ENCODE measurements at places on chromosomes 2 and 18.

DNA sequence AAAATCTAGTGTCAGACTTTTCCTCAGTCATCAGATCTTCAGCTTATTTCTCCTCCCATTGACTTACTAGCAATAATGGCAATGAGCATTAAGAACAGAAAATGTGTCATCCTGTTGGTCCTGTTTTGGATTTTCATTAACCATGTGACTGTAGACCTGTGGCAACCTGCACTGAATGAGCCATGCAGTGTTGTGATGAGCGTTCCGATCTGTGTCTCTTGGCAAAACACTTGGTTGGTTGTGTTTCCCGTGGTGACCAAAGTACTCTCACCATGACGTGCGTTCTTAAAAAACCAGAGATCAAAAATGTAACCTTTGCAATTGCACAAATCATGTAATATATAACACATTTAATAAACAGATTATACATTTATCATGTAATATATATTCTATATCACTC lies 138.6 kb downstream of the MAP3K20 start:
- no peak for DNase-seq
- no peak overlapping the region for H3K4me3 ChIP-seq
- H3K27ac ChIP-seq: no peak overlapping the region
- H3K4me1 ChIP-seq: peaks cover 11% of the 10 kb centered on the region
- H3K36me3 ChIP-seq: peaks cover 4% of the 10 kb centered on the region

GRCh38 chr2:157320409-157320808 lies 5.2 kb downstream of the ERMN start:
- no peak overlapping the region for H3K4me3 ChIP-seq
- no peaks in the 10 kb centered on the region for H3K27me3 ChIP-seq
- no peak for DNase-seq
- H3K4me1 ChIP-seq: no peaks in the 10 kb centered on the region
- no peaks in the 10 kb centered on the region for H3K36me3 ChIP-seq

DNA sequence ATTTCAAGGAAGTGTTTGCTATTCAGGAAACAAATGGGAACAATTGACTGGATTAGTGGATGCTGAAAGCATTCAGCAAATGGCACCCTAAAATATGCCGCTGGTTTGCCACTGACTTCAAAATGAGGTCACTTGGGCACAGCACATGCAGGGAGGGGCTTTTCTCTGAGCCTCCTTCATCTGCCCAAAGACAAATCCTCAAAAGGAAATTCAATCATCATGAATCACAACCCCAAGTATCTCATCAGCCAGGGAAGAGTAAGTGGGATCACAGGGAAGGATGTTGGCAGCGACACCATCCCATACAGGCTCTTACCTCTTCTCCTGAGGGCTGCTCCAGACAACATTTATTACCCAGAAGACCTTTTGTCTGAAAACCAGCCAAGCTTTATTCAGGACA lies 14.4 kb upstream of the SP140L start:
- no peak overlapping the region for H3K4me3 ChIP-seq
- no peaks in the 10 kb centered on the region for H3K4me1 ChIP-seq

DNA sequence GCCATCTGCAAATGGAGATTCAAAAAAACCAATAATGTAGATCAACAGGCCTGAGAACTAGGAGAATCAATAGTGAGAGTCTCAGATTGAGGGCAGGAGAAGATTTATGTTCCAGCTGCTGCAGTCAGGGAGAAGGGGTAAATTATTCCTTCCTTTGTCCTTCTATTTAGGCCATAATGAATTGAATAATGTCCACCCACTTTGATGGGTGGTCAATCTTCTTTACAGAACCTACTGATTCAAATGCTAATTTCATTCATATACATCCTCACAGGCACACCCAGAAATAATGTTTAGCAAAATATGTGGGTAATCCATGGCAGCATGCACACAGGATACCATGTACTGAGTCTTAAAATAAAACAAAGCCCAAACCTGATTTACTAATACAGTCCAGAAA lies 695.3 kb upstream of the REG3G start:
- no peaks in the 10 kb centered on the region for H3K27me3 ChIP-seq
- no peak overlapping the region for H3K27ac ChIP-seq
- H3K4me1 ChIP-seq: no peaks in the 10 kb centered on the region
- H3K36me3 ChIP-seq: no peaks in the 10 kb centered on the region
- DNase-seq: no peak
- H3K4me3 ChIP-seq: no peak overlapping the region

GRCh38 chr2:239178954-239179353 lies 221.9 kb downstream of the HDAC4 start:
- H3K4me1 ChIP-seq: peaks cover 24% of the 10 kb centered on the region
- no peak for DNase-seq
- H3K36me3 ChIP-seq: peaks cover 32% of the 10 kb centered on the region
- no peak overlapping the region for H3K4me3 ChIP-seq
- H3K27me3 ChIP-seq: no peaks in the 10 kb centered on the region

- DNase-seq: no peak
- H3K36me3 ChIP-seq: peaks cover 46% of the 10 kb centered on the region
- H3K27ac ChIP-seq: no peak overlapping the region
- H3K27me3 ChIP-seq: no peaks in the 10 kb centered on the region
Measured at GRCh38 chr18:23238651-23239349, 103.5 kb downstream of the CABLES1 start.

DNA sequence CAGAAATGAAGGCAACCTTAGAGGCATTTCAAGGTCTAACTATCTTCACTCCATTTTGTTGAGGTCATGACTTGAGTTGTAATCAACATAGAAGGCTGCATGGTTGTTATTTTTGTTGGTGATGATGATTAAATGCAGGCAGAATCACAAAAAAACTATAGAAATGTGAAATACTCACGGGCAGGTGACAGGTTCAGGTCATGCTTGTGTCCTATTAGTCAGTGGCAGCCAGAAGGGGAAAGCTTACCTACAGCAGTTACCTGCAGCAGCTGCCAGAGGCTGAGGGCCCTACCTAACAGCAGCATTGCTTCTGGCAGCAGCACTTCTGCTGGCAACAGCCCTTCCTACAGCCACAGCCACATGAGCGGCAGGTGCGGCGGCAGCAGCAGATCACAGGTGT lies 394 bp downstream of the SCYGR3 start:
- peaks cover 30% of the 10 kb centered on the region for H3K4me1 ChIP-seq
- no peak for DNase-seq
- no peaks in the 10 kb centered on the region for H3K27me3 ChIP-seq
- no peaks in the 10 kb centered on the region for H3K36me3 ChIP-seq
- H3K27ac ChIP-seq: no peak overlapping the region

DNA sequence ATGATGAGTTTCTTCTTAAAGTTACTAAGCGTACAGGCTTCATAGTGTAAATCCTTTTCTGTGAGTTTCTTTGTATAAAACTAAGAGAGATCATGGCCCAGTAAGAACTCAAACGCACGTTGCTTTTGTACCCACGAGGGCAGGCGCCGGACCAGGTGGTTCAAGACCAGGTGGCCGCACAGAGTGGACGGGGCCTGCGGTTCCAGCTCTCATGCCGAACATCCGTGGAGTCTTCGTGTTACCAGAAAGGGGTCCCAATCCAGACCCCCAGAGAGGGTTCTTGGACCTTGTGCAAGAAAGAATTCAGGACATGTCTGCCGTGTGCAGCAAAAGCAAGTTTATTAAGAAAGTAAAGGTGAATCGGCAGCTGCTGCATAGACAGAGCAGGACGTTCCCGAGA lies 53.0 kb downstream of the KCNG2 start:
- H3K27ac ChIP-seq: no peak overlapping the region
- H3K36me3 ChIP-seq: no peaks in the 10 kb centered on the region
- DNase-seq: no peak
- peaks cover 34% of the 10 kb centered on the region for H3K4me1 ChIP-seq
- H3K27me3 ChIP-seq: peaks cover 25% of the 10 kb centered on the region

- peaks cover 9% of the 10 kb centered on the region for H3K4me1 ChIP-seq
- no peaks in the 10 kb centered on the region for H3K36me3 ChIP-seq
- H3K4me3 ChIP-seq: no peak overlapping the region
- no peak overlapping the region for H3K27ac ChIP-seq
- H3K27me3 ChIP-seq: peaks cover 38% of the 10 kb centered on the region
- DNase-seq: no peak
Measured at GRCh38 chr2:72931280-72931910, 14.1 kb downstream of the EMX1 start.

DNA sequence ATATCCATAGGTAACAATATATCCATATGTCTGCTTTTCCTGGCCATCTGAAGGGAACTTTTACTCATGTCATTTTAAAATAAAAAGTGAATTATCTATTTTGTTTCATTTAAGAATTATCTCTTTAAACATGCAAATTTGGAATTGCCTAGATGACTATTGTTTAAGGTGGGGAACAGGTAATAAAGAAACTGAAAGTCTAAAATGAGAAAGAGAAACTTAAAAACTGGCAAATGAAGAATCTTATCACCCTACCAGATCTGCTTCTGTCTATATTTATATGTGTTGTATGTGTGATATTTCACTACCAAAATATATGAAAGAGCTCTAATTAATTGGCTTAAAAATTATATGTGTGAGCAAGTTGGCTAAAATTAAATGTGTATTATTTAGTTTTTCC lies 243.2 kb upstream of the KCNH7 start:
- H3K27ac ChIP-seq: no peak overlapping the region
- H3K36me3 ChIP-seq: no peaks in the 10 kb centered on the region
- H3K4me3 ChIP-seq: no peak overlapping the region
- H3K27me3 ChIP-seq: no peaks in the 10 kb centered on the region
- DNase-seq: no peak

DNA sequence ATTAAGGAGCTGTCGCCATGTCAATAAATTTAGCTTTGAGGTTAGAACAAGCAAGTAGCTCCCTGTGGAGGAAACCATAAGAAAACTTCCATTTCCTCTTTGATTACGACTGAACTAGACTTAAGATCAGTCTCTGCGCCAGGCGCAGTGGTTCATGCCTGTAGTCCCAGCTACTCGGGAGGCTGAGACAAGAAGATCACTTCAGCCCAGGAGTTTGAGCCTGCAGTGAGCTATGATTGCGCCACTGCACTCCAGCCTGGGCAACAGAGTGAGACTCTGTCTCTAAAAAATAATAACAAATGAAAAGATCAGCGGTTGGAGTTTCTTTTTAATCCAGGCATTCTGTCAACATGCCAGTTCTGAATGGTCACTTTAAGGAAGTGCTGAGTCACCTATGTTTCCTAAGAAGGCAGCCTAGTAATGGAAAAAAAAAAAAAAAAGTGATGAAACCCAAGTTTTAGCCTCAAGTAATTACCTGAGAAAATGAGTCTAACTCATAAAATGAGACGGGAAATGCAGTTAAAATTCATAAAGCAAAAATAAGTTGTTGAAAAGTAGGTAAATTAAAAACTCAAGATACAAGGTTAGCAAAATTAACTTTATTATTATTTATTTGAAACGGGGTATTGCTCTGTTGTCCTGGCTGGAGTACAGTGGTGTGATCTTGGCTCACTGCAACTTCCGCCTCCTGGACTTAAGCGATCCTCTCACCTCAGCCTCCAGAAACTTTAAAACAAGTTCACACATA lies 10.2 kb downstream of the C18orf32 start:
- no peak overlapping the region for H3K4me3 ChIP-seq
- peaks cover 2% of the 10 kb centered on the region for H3K36me3 ChIP-seq
- H3K27me3 ChIP-seq: no peaks in the 10 kb centered on the region
- no peak overlapping the region for H3K27ac ChIP-seq

DNA sequence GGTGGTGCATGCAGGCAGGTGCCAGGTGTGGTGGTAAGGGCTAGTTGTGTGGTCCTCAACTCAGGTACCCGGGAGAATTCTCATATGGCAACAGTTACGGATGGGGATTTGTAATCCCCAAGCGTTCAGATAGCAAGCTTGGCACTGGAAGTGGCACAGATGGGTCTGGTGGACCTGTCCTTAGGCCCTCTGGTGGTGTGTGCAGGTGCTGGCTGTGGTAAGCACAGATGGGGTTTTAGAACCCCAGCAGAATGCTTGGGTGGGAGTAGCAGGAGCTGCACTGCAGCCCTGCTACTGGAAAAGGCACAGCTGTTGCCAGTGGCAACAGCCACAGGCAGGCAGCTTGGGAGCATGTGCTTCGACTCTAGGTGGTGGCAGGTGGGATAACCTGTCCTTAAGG lies 948.2 kb upstream of the FAM98A start:
- no peak overlapping the region for H3K4me3 ChIP-seq
- DNase-seq: no peak
- no peaks in the 10 kb centered on the region for H3K27me3 ChIP-seq
- H3K4me1 ChIP-seq: no peaks in the 10 kb centered on the region
- no peak overlapping the region for H3K27ac ChIP-seq

- H3K36me3 ChIP-seq: peaks cover 44% of the 10 kb centered on the region
- H3K4me1 ChIP-seq: peaks cover 92% of the 10 kb centered on the region
- no peak for DNase-seq
- H3K27me3 ChIP-seq: no peaks in the 10 kb centered on the region
Measured at GRCh38 chr2:101706819-101707177, 9.3 kb downstream of the MAP4K4 start.

DNA sequence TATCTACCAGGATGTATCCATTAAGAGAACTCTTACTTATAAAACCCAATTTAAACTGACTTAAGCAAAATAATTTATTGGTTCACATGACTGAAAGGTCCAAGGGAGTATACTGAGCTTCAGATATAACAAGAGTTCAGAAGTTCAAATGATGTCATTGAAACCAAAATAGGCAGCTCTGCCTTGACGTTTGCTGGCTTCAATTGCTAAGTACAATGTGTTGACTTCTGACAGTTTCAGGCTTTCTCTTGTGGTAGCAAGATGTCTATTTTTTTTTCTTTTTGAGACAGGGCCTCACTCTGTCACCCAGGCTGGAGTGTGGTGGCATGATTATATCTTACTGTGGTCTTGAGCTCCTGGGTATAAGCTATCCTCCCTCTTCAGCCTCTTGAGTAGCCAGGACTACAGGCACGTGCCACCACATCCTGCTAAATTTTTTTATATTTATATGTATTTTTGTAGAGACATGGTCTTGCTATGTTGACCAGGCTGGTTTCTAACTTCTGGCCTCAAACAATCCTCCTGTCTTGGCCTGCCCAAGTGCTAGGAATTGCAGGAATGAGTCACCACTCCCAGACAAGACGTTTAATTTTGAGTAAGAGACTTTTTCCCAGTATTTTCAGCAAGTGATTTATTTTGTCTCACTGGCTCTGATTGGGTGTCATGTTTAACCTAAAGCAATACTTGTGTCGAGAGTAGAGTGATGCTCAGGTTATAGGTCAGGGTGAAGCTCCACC lies 184.8 kb downstream of the NR4A2 start:
- DNase-seq: no peak
- H3K27me3 ChIP-seq: no peaks in the 10 kb centered on the region
- H3K4me3 ChIP-seq: no peak overlapping the region
- no peak overlapping the region for H3K27ac ChIP-seq
- no peaks in the 10 kb centered on the region for H3K4me1 ChIP-seq
- no peaks in the 10 kb centered on the region for H3K36me3 ChIP-seq

GRCh38 chr18:30271716-30272115 lies 770.8 kb downstream of the DSC3 start:
- no peak overlapping the region for H3K4me3 ChIP-seq
- no peak for DNase-seq
- H3K4me1 ChIP-seq: no peaks in the 10 kb centered on the region
- H3K27ac ChIP-seq: no peak overlapping the region

DNA sequence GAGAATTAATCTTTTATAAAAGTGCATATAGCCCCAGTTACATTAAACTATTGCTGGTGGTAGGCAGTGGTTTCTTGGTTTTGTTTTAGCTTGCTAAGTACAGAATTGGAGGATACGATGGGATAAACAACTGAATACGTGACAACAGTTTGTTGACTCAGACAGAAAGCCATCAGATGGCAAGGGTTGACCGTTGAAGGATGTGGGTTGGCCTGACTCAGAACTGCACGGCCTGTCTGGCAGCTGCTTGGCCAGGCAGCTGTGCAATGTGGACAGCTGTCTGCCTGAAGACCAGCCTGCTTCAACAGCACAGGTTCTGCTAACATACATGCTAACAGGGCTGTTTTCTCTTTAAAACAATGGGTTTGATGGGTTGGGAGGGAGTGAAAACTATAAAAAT lies 46.6 kb downstream of the PRKRA start:
- no peaks in the 10 kb centered on the region for H3K4me1 ChIP-seq
- no peak overlapping the region for H3K27ac ChIP-seq
- no peak overlapping the region for H3K4me3 ChIP-seq
- no peaks in the 10 kb centered on the region for H3K36me3 ChIP-seq
- no peak for DNase-seq

All from HepG2 (cell line).